ENCODE measurements at places on chromosomes 2 and 18. TPM values are rescaled to one million over a fixed set of nuclear protein-coding genes. Genes with fewer than 3 reads are reported as not detected.

RGPD4 gene
- total RNA-seq = 0.04 TPM

DNA sequence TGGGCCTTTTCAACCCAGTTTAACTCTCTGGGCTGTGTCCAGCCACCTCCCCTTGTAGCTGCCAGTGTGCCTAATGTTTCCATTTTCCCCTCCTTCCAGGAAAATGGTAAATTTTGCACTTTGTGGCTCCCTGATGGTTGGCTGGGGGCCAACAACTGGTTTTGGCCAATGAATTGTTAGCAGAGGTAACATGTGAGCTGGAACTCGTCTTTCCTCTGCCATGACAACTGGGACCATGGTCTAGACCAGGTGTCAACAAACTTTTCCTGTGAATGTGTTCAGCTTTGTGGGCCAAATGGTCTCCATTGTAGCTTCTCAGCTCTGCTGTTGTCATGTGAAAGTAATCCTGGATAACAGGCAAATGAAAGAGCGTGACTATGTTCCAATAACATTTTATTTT, 87.2 kb downstream of the DDX1 start:
- DNase-seq = no peak
- H3K27ac ChIP-seq = no peak overlapping the region
- no peak overlapping the region for H3K4me3 ChIP-seq
- no peaks in the 10 kb centered on the region for H3K27me3 ChIP-seq
- H3K36me3 ChIP-seq = no peaks in the 10 kb centered on the region

DNA sequence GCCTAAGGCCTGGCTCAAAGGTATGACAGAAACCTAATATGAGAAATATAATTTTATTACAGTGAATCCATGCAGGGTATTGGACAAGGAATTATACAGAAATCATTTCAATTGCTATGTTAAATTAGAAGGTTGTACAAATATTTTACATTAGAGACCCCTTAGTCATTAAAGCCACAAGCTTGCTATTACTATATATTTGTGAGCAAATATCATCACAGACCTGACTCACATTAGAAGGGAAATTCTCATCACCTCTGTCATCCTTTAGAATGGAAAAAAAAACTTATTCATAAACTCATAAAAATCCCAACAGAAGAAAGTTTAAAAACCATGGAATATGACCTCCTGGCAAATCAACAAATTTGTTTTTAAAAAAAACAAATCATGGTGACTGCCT, 277.9 kb downstream of the DCC start:
- no peaks in the 10 kb centered on the region for H3K36me3 ChIP-seq
- no peak for DNase-seq
- no peak overlapping the region for H3K27ac ChIP-seq
- H3K4me1 ChIP-seq = no peaks in the 10 kb centered on the region

- H3K4me3 ChIP-seq = no peak overlapping the region
- H3K27ac ChIP-seq = no peak overlapping the region
- H3K36me3 ChIP-seq = no peaks in the 10 kb centered on the region
- H3K27me3 ChIP-seq = no peaks in the 10 kb centered on the region
- peaks cover 7% of the 10 kb centered on the region for H3K4me1 ChIP-seq
- DNase-seq = no peak
Measured at GRCh38 chr2:55163274-55163721, 68.8 kb downstream of the CLHC1 start.

DNA sequence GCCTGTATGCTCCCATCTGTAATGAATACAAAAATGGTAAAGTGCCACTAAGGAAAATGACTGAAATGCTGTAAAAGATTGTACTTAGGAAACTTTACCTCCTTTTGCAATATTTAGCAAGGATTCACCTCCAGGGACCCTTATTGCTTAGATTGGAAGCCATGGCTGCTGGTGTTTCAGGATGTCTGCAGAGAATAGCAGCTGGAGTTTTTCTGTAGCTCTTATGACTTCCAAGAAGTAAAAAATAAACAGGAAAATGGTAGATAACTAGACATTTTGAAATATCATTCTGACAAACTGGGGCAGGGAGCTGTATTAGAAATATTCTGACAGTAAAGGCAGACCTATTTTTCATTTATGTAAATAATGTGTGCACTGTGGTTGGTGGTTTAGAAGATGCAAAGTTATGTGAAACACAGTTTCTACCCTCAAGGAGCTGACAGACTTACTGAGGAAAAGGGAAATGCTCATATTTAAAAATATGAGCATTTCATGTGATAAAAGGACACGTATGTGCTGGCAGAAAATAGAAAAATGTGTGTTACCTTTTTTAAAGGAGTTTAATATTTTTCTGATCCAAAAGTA, 224.9 kb upstream of the BOD1L2 start:
- no peaks in the 10 kb centered on the region for H3K4me1 ChIP-seq
- H3K27ac ChIP-seq = no peak overlapping the region
- no peak overlapping the region for H3K4me3 ChIP-seq
- H3K27me3 ChIP-seq = no peaks in the 10 kb centered on the region
- H3K36me3 ChIP-seq = no peaks in the 10 kb centered on the region

PPM1G gene
- 47.2 TPM for total RNA-seq

- no peak for DNase-seq
- H3K4me1 ChIP-seq = peaks cover 19% of the 10 kb centered on the region
- H3K27ac ChIP-seq = no peak overlapping the region
Measured at GRCh38 chr2:102999958-103000357, 238.1 kb downstream of the TMEM182 start.

ATG16L1 gene
- total RNA-seq = 36.1 TPM

All from gastrocnemius medialis (tissue), 4 donors.